Fibroblast of skin of right biceps (primary cell): ENCODE measurements at places on chromosomes 5 and 9.
A peak's percentile ranks its signal among the peaks of the same experiment; 100 is the strongest.

GRCh38 chr5:72194846-72195245 is 87.6 kb downstream of the MAP1B start:
- DNase-seq = no peak

GRCh38 chr9:126366366-126367011 is 39.9 kb downstream of the MVB12B start:
- no peak for DNase-seq

DNA sequence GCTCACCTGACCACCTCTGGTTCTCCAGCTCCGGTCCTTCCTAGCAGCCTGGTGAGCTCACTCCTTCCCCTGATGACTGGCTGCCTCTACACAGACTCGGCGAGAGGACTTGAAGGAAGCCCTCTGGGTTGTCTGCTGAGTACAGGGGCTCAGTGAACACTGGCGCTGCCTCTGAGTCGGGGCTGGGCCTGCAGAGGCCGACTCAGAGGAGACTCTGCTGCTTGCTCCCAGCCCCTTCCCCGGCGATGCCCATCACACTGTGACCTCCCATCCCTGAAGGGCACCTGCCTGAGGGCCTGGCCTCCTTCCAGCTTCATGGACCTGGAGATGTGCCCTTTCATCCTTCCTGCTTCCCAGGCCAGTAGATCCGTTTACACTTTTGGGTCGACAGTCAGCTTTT is 22.0 kb downstream of the CRB2 start:
- no peak for DNase-seq

DNA sequence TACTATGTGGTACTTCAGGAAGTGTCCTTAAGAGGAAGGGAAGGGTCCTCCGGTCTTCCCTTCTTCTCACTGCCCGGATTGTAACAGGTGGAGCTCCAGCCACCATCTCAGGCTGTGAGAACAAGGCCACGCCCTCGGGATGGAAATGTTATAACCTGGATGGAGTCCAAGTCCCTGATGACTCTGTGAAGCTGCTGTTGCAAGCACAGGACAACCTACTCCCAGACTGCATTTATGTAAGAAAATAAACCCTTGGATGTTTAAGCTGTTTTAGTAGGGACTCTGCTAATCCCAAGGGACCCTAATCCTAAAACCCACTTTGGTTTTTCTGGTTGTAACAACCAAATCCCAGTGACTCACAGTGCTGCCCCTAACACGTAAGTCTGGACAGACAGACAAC is 221.6 kb downstream of the ACTL7B start:
- peak; percentile 81 for DNase-seq

GRCh38 chr5:142055301-142055700 is 42.5 kb upstream of the GNPDA1 start:
- DNase-seq = no peak

GRCh38 chr9:122445155-122445749 is 32.5 kb downstream of the OR1J1 start:
- DNase-seq = peak; percentile 86

- DNase-seq = peak; percentile 17
These were observed 55.4 kb downstream of the EFNA5 start for GRCh38 chr5:107615299-107615817.

- no peak for DNase-seq
These were observed 51.7 kb downstream of the GPBP1 start for GRCh38 chr5:57225553-57225952.

DNA sequence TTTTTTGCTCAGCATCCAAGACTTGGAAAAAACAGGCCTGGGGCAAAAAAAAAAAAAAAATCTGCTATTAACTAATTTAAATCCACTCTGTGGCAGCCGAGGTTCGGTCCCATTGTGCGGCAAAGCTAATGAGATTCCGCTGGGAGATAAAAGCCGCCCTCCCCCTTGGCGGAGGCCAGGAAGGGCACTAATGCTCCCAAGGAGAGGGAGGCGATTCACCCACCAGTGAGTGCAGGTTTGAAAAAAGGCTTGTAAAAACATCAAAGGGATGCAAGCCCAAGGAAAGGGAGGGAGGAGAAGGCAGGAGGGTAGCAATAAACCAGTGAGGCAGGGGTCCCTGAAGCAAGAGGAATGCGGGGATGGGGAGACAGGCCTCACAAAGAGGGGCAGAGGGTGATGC is 129.5 kb upstream of the RAPGEF1 start:
- DNase-seq = no peak

DNA sequence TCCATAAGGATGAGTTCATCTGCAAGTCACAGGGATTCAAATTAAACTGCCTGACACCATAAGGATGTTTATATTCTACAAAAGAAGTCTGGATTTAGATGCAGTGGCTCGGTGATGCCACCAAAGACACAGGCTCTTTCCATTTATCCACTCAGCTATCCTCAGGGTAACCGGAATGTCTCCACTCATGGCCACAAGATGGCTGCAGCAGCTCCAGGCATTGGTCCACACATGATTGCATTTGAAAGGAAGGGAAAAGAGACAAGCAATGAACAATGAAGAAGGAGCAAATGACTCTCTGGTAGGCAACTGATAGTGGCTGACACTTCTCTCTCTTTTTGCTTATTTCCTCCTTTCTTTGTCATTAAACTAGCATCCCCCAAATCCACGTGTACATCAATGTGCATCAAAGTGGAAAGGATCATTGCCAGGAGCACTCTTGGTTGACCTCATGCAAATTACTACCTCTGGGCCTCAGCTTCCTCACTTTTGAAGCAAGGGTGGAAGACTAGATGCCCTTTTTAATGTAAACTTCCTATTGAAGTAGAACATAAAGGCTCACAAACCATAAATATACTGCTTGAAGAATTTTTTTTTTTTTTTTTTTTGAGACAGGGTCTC is 7.2 kb upstream of the SNX30 start:
- DNase-seq = no peak

DNA sequence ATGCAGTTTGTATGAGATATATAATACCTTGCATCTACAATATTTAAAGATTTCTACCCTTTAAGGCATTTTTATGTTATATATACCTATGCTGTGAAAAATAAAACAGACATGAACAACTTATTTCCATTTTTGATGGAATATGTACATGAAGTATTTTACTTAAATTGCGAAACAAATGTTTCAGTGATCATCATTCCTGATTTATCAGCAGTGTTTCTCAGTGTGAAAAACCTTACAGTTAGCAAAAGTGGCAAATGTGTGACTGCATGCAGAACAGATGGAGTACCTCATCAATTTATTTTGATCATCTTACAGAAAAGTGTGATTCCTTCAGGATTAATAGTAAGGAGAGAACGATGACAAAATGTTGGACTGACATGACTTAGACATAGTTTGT is 43.1 kb downstream of the PRR16 start:
- peak; percentile 15 for DNase-seq

- peak; percentile 41 for DNase-seq
These were observed 243.6 kb upstream of the HAPLN1 start for GRCh38 chr5:83964271-83964670.

GRCh38 chr5:65015767-65016166 is 247.0 kb downstream of the CWC27 start:
- DNase-seq = no peak
